ENCODE measurements at places on chromosomes 5 and 9. TPM values are rescaled to one million over a fixed set of nuclear protein-coding genes. Genes with fewer than 3 reads are reported as not detected.
A peak's percentile ranks its signal among the peaks of the same experiment; 100 is the strongest.

- peaks cover 34% of the 10 kb centered on the region for H3K36me3 ChIP-seq
- H3K4me1 ChIP-seq = peaks cover 10% of the 10 kb centered on the region
- H3K27me3 ChIP-seq = no peaks in the 10 kb centered on the region
- no peak overlapping the region for H3K27ac ChIP-seq
Measured at GRCh38 chr5:140331638-140332037, 14.8 kb downstream of the HBEGF start.

DNA sequence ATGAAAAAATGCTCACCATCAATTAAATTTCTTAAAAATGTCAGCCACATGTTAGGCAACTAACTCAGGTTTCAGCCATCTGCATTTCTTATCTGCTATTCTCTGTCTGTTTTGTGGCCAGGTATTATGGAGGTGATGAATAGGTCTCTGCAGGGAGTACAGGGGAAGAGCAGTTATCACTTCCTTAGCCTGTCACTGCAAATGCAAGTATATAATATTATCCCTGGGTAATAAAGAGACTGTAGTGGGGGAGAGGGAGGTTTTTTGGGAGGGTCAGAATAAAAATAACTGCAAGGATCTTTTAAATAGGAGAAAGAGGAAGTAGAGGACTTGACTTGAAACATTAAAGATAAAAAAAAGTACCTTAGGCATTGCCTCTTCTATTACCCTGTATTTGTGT, 49.6 kb upstream of the PTGER4 start:
- peaks cover 12% of the 10 kb centered on the region for H3K36me3 ChIP-seq
- H3K4me3 ChIP-seq = no peak overlapping the region
- H3K4me1 ChIP-seq = no peaks in the 10 kb centered on the region
- no peaks in the 10 kb centered on the region for H3K27me3 ChIP-seq
- no peak overlapping the region for H3K27ac ChIP-seq

DNA sequence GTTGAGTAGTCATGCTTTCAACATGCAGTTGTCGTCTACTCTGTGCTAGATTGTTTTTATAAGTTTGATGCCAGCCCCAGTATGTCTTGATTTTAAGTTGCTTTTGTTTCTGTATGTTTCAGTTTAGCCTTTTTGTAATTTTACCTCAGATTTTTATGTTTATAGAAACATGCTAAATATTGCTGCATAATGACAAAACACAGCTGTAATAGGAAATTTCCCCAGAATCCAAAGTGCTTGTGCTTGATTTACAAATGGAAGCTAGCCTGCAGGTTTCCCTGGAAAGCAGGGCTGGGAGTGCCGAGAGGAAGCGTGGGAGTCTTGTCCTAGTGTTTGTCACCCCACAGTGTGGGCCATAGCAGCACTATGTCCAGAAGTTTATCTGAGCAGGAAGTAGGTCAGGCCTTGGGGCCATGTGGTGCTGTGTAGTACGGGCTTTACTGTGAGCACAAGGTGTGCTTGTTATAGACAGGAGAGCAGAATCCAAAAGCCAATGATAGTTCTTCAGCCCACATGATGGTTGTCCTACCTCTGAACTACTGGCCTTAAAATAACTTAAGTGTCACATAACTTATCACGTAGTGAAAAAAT, 100.0 kb upstream of the NREP start:
- H3K4me3 ChIP-seq = no peak overlapping the region
- no peaks in the 10 kb centered on the region for H3K27me3 ChIP-seq
- no peaks in the 10 kb centered on the region for H3K36me3 ChIP-seq
- no peak for DNase-seq
- H3K27ac ChIP-seq = no peak overlapping the region

The TNFSF15 gene
- 0.16 TPM for total RNA-seq

GRCh38 chr9:115196919-115197318, 79.0 kb upstream of the TNC start:
- peaks cover 57% of the 10 kb centered on the region for H3K27me3 ChIP-seq
- no peak overlapping the region for H3K4me3 ChIP-seq
- no peak for DNase-seq
- H3K27ac ChIP-seq = no peak overlapping the region

The NOXA1 gene
- 0.30 TPM for total RNA-seq

GRCh38 chr5:56669534-56670483, 145.5 kb upstream of the MAP3K1 start:
- peak overlapping the region; percentile 80 for H3K27ac ChIP-seq
- peaks cover 23% of the 10 kb centered on the region for H3K4me1 ChIP-seq
- no peak overlapping the region for H3K4me3 ChIP-seq
- peak; percentile 74 for DNase-seq
- H3K27me3 ChIP-seq = peaks cover 31% of the 10 kb centered on the region
- H3K36me3 ChIP-seq = peaks cover 3% of the 10 kb centered on the region

The CORO2A gene
- 11.5 TPM for total RNA-seq

DNA sequence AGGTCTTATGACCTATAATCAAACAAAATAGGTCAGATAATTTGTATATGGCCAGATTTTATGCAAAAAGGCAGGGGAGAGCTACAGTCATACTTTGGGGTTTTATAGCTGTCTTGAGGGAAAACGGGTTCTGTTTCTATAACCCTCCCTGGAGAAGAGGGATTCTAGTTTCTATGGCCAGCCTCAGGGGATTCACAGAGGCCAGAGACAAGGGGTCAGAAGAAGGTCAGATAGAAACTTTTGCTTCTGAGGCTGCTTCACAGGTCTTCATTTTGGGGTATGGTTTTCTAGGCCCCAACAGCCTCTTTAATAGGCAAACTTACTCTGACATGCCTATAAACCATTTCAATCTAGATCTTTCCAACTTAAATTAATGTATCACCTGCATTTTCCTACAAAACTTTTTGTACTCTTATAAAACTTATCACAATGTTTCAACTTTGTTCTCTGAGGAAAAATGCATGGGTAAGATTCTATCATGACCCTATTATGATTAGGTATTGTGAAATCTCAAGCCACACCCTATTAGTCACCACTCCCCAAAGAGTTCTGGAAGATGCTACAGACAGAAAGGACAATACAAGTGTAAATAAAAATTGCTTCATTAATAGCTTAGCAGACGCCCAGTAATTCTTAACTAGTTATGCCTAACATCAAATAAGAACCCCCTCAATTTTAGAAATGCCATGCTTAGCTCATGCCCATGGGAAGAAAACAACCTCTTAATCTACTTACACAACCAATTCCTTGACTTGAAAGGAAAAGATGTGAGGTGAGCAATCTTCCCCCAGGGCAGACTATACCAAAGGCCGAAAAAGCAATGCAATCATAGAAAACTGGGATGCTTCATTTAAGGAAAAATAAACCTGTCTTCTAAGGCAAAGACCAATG, 396.6 kb downstream of the TLR4 start:
- H3K27me3 ChIP-seq = no peaks in the 10 kb centered on the region
- H3K4me1 ChIP-seq = no peaks in the 10 kb centered on the region
- H3K36me3 ChIP-seq = no peaks in the 10 kb centered on the region
- no peak overlapping the region for H3K4me3 ChIP-seq
- DNase-seq = no peak

- peaks cover 13% of the 10 kb centered on the region for H3K4me1 ChIP-seq
- peaks cover 2% of the 10 kb centered on the region for H3K27me3 ChIP-seq
- no peak overlapping the region for H3K27ac ChIP-seq
Measured at GRCh38 chr5:67361932-67362729, 165.5 kb upstream of the CD180 start.

Measured in activated CD8-positive, alpha-beta memory T cell treated with anti-CD3 and anti-CD28 coated beads, Interleukin-2, amount 10 ng/mL, durations not matched to agents 7 days and 5 days (primary cell).